ENCODE measurements at places on chromosomes 1 and 21.
A peak's percentile ranks its signal among the peaks of the same experiment; 100 is the strongest.

- no peak for DNase-seq
Measured at GRCh38 chr1:221850470-221851187, 108.7 kb upstream of the DUSP10 start.

DNA sequence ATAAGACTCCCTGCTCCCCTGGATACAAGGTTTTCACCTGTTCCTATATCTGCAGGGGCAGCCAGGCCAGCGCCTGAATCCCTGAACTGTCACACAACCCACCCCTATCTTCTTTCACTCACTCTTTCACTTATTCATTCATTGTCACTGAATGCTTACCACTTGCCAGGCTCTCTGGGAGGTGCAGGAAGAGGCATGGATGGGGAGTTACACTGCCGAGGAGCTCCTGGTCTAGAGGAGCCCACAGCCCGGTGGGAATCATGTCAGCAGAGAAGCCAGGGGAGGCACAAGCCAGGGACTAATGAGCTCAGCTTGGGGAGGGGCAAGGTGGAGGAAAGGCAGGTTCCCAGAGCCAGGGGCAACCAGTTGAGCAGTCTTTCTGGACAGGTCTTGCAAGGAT, 155.8 kb downstream of the TRABD2B start:
- no peak for DNase-seq

DNA sequence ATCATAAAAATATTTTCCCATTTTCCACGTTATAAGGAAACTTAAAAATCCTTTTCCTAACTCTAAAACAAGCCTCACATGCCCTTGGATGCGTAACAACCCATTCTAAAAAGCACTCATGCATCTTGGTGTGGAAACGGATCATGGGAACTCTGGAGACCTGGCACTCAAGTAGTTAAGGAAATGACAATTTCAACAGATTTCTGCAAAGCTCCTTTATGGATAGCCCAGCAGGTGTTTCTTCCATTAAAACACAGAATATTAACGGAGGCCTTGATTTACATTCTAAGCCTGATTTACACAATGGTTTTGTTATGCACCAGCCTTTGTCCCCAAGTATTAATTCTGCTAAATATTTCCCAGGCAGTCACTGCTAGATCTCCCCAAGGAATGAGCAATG, 12.9 kb downstream of the PARS2 start:
- no peak for DNase-seq

DNA sequence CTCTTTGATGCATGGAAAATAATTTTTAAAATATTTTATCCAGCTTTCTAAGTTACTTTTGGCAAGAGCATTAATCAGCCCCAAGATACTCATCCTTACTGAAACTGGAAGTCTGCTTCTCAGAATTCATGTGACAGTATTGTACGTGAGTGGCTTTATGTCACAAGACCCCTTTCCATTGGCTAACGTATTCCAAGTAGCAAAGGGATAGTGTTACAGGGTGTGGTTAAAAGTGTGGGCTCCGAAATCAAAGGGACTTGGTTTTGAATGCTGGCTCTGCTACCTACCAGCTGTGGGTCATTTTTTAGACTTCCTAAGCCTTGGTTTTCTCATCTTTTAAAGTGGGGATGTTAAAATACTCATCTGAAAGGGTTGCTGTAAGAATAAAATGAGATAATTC, 91.7 kb downstream of the RHOU start:
- no peak for DNase-seq

DNA sequence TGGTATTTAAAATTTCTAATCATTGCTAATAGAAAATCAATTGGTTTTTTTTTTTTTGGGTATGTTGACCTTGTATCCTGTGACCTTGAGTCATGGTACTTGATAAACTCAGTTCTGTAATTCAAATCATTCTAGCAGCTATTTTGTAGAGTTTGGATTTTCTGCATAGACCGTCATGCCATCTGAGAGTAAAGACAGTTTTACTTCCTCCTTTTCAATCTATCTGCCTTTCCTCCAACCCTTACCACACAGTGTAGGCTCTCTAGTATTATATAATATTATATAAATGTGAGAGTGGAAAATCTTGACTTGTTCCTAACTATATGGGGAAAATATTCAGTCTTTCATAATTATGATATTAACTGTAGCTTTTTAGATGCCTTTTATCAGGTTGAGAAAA, 7.0 kb downstream of the TDRD5 start:
- DNase-seq: no peak

DNA sequence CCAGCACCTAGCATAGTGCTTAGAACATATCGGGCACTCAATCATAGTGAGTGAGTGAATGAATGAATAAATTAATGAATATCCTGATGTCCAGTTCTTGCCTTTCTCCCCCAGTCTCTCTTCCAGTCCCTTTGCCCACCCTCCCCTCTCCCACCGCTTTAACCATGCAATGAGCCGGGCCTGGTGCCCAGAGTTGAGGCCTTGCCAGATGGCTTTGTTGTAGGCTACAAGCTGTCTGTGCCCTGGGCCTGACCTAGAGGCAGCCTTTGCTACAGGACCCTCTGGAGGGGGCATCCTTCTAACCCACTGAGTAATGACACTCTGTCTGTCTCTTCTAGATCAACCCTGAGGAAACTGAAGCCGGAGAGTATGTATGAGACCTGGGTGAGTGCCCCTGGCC, 6.9 kb downstream of the CASQ1 start:
- no peak for DNase-seq

- no peak for DNase-seq
Measured at GRCh38 chr1:41827991-41828570, 90.6 kb downstream of the HIVEP3 start.

DNA sequence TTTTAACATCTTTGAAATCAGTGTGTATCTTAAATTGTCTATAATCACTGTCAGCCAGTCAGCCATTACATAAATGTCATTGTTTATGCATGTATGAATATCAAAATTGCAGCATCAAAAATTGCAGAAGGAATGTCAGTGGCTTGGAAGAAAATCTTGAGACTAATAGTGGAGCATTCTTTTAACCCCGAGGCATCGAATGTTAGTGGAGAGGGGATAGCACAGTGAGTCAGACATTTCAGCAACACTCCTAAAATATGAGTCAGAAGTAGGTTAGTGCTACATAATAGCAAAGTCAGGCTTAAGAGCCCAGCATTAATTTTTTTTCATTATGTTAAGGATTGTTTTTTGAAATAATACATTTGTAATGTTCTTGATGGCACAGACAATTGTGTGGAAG, 45.5 kb downstream of the SNRPE start:
- no peak for DNase-seq

DNA sequence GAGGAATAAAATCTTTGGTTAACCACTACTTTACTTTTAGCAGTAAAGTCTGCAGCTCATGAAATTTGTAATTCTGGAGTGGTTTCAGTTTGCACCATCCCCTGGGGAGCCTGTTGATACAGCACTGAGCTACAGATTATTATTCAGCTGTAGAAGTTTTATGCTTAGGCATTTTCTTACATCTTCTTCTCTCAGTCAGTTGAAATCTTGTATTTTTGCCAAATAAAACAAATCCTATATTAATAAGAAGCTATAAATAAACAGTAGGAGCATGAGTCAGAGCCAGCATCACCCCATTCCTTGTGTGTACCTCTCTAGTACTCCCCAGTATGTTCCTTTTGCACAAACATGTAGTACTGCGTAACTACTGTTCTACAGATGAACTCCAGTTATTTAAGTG, 118.9 kb downstream of the ATF6 start:
- no peak for DNase-seq

GRCh38 chr1:75087278-75087677, 46.9 kb upstream of the LHX8 start:
- no peak for DNase-seq

- no peak for DNase-seq
Measured at GRCh38 chr1:72636631-72637030, 354.3 kb upstream of the NEGR1 start.

- DNase-seq: no peak
Measured at GRCh38 chr21:31187499-31187898, 149.2 kb upstream of the KRTAP19-8 start.

DNA sequence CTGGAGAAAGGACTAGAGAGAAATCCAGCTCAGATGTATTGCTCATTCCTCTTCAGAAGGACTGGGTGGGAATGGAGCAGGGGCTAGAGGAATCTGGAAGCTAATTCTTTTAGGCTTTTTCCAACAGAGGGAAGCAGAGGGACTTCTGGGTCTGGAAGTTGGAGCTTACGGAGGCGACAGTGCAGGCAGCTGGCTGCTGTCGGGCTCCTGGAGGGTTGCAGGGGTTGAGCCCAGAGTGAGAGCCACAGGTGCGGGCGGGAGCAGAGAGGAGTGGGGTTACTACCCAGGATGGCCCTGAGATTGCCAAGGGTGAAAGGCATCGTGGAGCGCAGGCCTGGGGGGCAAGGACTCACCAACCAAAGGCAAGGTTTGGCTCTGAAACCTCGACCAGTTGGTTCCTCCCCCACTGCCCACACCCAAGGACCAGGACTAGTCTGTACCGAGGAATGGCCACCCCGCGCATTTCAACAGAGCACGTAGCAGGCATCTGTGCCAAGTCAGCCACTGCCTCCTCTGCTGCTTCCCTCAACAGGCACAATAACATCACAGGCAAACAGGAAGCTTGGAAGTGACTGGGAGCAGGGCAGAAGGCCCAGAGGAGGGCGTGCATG, 22.7 kb upstream of the EDN2 start:
- DNase-seq: no peak

DNA sequence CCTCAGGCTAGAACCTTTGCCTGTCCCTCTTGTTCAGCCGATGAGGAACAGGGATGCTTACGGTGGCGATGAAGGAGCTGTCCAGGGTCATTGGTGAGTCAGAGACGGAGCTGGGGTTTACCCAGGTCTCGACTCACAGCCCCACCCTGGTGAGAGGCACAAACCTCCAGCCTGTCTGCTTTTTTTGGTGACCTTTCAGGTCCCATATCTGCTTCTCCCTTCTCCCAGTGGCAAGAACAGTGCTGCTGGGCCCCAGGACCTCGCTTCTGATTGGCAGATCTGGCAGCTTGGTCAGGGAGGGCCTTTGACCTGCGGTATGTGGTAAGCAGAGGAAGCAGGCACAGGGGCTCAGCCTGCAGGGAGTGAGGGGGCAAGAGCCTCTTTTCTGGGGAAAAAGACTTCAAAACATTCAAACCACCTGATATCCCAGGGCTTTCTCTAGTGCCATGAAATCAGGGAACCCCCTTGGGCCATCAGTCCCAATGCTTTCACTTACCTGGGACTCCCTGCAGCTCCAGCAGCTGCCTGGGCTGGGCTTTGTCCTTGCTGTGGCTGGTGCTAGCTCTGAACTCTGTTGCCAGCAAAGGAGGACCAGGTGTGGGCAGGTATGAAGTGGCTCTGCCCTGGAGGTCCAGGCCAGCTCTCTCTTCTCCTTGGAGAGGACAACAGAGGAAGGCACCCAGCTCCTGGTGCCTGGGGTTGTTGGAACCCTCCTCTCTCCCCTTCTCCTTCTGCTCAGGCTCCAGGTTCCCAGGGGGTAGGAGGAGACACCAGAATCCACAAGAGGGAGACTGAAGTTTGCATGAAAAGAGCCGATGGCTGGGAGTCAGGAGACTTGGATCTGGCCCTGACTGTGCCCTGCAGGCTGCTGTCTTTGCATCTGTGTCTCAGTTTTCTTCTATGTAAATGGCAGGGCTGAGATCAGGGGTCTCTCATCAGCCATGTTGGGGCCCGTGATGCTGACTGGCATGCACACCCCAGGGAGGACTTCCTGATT, 41.4 kb downstream of the TRIM62 start:
- DNase-seq: peak; percentile 36

GRCh38 chr1:224087286-224087794, 26.6 kb upstream of the FBXO28 start:
- no peak for DNase-seq

GRCh38 chr1:110460253-110461220, 9.6 kb downstream of the PROK1 start:
- peak; percentile 73 for DNase-seq

GRCh38 chr1:151060657-151061421, 642 bp downstream of the MLLT11 start:
- DNase-seq: no peak

DNA sequence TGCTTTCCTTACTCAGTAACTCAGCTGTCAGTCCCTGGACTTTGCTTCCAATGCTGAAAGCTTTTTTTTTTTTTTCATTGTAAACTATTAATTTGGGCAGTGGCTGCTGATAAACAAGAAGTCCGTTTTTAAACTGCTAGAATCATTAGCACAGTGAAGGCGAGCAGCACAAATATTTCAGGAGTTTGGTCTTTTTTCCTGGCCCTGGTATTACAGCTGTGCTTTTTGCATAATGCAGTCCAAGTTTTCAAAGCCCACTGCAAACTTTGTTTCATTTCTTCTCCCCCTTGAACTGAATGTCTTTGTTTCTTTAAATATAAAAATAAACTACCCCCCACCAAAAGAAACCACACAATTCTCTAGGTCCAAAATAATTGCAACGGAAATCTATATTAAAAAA, 6.6 kb downstream of the GLIS1 start:
- no peak for DNase-seq

- DNase-seq: no peak
Measured at GRCh38 chr21:38486221-38486620, 12.1 kb downstream of the ERG start.

- no peak for DNase-seq
Measured at GRCh38 chr1:185487936-185488335, 170.9 kb upstream of the IVNS1ABP start.

DNA sequence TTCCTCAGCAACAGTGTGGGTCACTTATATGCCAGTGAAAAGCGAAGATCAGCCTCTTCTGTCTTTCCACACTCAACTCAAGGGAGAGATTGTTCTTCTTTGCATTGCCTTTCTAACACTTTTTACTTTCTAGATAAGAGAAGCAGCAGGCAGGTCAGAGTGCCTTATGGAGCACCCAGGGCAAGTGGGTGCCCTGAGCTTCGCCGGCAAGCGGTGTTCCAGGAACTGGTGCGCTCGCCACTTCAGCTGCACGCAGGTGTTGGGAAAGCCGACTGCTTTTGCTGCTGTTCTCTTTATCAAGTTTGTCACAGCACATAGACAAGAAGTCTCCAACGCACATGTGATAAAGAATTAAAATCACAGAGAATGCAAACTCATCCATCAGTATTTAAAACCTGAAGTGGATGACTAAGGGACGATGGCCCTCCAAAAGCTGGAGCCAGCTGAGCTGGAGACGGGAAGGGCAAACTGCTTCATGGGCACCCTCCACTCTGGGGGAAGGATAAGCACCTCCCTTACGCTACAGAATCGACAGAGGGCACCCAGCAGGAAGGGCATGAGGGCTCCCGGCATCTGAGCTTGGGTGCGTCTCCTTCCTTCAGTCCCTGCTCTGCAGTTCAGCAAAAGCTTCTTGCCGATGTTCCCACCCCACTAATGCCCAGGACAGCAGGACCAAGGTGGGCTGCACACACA, 20.7 kb downstream of the UBE2G2 start:
- DNase-seq: no peak

DNA sequence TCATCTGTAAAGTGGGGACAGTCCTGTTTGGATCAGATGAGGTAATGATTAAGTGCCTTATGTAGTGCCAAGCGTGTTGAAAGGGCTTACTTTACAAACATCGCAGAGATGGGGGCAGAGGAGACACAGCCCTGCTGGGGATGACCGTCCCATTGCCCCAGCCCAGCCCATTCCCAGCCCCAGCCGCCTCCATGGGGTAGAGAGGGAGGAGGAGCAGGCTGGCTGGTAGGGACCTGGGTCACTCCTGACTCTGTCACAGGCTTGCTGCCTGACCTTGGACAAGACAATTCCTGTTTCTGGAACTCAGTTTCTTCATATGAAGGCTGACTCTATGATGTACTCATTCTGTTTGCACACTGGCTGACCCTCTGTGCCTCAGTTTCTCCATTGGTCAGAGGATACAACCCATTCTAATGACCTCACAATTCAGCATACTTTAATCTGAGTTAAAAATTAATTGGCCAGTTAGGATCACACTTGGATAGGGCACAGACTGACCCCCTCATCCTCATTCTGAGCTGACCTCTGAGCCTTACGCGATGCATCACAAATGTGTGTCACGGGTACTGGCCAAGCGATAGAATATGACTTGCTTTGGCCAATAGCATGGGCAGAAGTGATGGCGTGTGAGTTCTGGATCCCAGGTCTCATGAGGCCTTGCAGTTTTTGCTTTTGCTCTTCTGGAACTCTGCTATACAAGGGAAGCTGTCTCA, 91.1 kb downstream of the PTPRU start:
- no peak for DNase-seq

Data from globus pallidus (tissue), 1 donor.